Mucosa of descending colon (tissue), 3 donors: ENCODE measurements at places on chromosomes 3 and 15. TPM values are rescaled to one million over a fixed set of nuclear protein-coding genes. Genes with fewer than 3 reads are reported as not detected.

GRCh38 chr3:13687517-13687943 is 138.6 kb downstream of the FBLN2 start:
- DNase-seq = no peak

DNA sequence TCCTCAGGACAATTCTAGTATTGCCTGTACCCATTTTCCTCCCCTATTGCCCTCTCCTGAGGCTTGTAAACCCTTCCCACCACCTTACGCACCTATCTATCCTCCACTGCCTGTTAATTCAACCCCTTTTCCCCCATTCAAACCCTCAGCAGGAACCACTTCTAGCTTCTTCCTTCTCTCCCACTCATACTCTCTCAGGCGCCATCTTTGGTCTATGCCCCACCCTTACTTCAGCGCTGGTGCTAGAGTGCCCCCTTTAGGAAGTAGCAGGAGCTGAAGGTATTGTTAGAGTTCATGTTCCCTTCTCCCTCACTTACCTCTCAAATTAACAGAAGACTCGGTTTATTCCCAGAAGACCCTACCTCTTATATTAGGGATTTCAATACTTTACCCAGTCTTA is 121.8 kb upstream of the NLGN1 start:
- no peak for DNase-seq

DNA sequence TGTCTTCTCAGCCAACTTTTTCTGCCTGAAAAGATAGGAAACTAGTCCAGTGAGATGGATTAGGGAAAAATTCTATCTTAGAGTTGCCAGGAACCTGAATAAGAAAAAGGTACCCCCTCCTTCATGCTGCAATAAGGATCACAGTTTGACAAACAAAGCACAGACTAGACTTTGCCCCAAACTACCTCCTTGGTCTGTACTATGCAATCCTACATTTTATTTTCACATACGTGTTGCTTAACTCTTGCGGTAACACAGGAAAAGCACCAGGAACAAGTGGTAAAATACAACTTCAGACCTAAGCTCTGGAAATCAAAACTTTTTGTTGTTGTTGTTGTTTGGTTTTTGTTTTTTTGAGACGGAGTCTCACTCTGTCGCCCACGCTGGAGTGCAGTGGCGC is 11.3 kb upstream of the IL12A start:
- peak; percentile 28 for DNase-seq

GRCh38 chr15:83709241-83709640 is 55.3 kb downstream of the ADAMTSL3 start:
- no peak for DNase-seq

- no peak for DNase-seq
These were observed 4.8 kb upstream of the ZBTB20 start for GRCh38 chr3:115151921-115152320.

DNA sequence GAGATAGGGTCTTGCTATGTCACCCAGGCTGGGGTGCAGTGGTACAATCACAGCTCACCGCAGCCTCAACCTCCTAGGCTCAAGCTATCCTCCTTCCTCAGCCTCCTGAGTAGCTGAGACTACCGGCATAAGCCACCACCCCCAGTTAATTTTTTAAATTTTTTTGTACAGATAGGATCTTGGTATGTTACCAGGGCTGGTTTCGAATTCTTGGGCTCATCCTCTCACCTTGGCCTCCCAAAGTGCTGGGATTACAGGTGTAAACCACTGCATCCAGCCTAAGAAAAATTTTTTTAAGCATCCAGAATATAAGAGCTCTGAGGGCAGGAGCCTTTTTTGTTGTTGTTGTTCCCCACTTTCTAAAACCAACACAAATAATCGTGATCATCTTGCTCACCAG is 14.4 kb upstream of the MAP6D1 start:
- no peak for DNase-seq

GRCh38 chr3:87674397-87675161 is 384.2 kb downstream of the CGGBP1 start:
- no peak for DNase-seq

DNA sequence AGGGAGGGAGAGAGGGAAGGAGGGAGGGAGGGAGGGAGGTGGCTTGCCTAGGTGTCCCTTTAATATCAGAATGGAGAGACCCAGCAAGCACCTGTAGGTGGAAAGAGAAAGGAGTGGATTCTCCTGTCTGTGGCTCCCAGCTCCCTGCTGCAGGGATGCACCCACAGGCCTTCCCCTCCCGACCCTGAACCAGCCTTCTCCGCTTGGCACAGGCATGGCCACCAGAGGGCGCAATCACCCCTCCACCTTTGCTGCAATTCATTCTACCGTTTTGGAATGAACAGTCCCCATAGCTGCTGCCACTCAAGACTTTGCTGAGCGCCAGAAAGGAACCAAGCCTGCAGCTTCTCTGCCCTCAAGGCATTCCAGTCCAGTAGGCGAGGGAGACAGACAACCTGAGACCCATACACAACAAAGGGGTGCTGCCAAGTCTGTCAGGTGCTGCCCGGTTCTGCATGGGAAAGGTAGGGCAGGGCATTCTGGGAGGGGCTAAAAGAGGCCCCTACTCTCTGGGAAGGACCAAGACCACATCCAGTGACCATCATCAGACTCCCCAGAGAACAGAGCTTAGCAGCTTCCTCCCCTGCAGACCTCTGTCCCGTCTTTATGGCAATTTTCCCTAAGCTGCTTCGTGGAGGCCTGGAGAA is 4.9 kb downstream of the TLR9 start:
- peak; percentile 92 for DNase-seq

- DNase-seq = no peak
These were observed 201.1 kb upstream of the LRRFIP2 start for GRCh38 chr3:37375184-37376127.

DNA sequence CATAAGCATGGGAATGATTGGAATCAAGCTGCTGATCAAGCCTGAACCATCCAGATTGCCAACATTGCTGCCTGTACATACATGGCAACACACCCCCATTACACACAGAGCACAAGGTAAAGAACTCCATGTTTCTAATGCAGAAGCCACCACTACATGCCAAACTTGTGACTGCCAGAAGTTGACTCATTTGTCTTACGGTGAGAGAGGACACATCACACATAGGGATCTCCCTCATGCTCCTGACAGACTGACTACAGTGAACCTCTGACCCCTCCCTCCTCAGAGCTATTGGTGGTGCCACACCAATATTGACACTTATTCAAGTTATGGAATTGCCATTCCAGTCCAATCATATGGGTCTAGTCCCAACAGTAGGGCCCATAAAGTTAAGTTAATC is 42.3 kb downstream of the EFHB start:
- DNase-seq = no peak

DNA sequence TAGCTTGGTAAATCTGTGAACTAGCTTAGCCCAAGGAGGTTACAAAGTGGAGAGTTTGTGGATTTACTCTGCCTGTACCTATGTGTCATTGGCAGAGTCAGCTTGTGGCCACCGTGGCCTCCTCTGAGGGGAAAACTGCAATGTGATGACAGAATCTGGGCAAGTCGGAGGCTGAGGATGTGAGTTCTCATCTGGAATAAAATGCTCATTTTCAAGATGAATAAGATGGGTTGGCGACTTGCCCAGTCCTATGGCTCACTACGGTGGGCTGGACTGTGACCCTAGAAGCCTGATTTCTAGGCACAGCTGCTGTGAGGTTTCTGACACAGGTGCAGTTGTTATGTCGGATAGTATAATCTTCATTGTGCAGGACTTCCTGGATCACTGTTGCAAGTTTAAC is 83.7 kb downstream of the ETV5 start:
- no peak for DNase-seq

- no peak for DNase-seq
These were observed 75.0 kb downstream of the CORO2B start for GRCh38 chr15:68653801-68654200.

GRCh38 chr3:33037471-33037870 is 59.5 kb downstream of the GLB1 start:
- no peak for DNase-seq

DNA sequence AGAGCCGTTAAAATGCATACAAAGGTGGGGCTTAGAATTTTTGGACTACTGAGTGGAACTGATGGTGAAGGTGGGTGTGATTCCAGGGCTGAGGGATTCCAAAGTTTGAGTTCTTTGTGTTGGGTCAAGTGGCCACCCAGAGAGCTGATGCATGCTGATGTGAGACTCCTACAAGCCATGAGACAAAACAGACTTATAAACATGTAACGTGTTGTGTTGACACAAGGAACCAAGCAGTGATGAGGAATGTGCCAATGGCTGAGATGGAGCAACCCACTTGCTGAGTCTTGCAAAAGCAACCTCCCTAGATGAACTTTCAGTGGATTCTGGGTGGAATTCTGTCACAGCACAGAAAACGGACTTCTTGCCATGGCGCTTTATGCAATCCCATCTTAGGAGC is 289.0 kb downstream of the TLE3 start:
- no peak for DNase-seq

- peak; percentile 38 for DNase-seq
These were observed 3.0 kb downstream of the ADAMTS9 start for GRCh38 chr3:64684715-64685261.

DNA sequence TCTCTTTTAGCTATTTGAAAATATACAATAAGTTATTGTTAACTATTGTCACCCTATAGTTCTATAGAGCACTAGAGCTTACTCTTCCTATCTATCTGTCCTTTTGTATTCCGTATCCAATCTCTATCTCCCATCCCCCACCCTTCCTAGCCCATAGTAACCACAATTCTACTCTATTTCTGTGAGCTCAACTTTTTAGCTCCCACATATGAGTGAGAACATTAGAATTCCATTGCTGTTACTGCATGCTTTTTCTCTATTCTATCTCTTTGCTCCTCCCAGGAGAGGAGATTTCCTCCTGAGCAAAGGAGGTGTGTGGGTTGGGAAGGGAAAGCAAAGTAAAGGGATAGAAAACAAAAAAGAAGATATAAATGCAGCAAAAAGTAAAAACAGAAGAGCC is 105.6 kb upstream of the SLC4A7 start:
- DNase-seq = no peak

GRCh38 chr3:43790060-43790459 is 99.3 kb downstream of the ABHD5 start:
- no peak for DNase-seq

- DNase-seq = no peak
These were observed 176.3 kb downstream of the ERC2 start for GRCh38 chr3:56291953-56292352.

The ANAPC13 gene
- total RNA-seq = 44.6 TPM

The ITIH3 gene
- total RNA-seq = 0.72 TPM

The PAK6 gene
- 2.7 TPM for total RNA-seq

The ZNF717 gene
- total RNA-seq = 15.3 TPM

The RAB6B gene
- 11.6 TPM for total RNA-seq

The SGO1 gene
- total RNA-seq = 1.6 TPM

The GRAMD2A gene
- 8.0 TPM for total RNA-seq
